ENCODE measurements at places on chromosomes 3 and 15.

DNA sequence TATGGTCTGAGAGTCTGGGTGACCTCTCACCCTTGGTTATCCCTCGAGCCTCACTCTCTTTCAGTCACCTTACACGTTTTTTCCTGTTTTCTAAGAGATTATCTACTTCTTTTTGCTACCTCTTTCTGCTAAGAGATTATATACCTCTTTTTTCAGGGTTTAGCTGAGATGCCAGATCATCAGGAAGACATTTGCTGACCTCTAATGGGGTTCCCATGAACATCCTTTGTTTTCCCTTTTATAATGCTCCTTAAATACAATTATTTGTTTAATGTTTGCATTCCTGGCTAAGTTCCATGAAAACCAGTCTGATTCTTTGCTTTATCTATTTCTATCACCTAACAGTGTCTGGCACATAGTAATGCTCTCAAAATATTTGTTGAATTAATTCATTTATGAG lies 39.6 kb downstream of the LEKR1 start:
- no peak for DNase-seq

GRCh38 chr3:119809249-119810017 lies 27.5 kb downstream of the NR1I2 start:
- no peak for DNase-seq

GRCh38 chr3:56764904-56765547 lies 36.7 kb downstream of the ARHGEF3 start:
- DNase-seq: no peak

DNA sequence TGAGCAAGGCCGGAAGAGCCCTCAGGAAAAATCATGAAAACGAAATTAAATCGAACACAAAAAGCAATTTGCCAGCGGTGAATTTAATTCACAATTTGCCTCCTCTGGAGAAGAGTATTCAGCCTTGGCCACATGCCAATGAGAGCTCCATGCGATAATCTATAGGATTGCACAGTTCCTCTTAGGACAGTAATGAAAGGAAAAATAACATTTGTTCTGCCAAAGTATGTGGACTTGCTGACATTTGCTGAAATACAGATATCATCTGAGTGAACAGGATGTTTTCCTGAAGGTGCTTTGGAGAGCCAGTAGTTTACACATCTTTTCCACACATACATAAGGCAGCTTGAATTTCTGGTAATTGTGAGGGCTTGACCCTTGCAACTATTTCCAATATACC lies 188.6 kb upstream of the PDZRN3 start:
- DNase-seq: no peak

- no peak for DNase-seq
Observed at GRCh38 chr3:103127098-103127630, 692.3 kb downstream of the ZPLD1 start.

GRCh38 chr15:87610366-87610765 lies 646.2 kb downstream of the NTRK3 start:
- no peak for DNase-seq

GRCh38 chr3:176005564-176005963 lies 1146.4 kb downstream of the NAALADL2 start:
- DNase-seq: no peak

DNA sequence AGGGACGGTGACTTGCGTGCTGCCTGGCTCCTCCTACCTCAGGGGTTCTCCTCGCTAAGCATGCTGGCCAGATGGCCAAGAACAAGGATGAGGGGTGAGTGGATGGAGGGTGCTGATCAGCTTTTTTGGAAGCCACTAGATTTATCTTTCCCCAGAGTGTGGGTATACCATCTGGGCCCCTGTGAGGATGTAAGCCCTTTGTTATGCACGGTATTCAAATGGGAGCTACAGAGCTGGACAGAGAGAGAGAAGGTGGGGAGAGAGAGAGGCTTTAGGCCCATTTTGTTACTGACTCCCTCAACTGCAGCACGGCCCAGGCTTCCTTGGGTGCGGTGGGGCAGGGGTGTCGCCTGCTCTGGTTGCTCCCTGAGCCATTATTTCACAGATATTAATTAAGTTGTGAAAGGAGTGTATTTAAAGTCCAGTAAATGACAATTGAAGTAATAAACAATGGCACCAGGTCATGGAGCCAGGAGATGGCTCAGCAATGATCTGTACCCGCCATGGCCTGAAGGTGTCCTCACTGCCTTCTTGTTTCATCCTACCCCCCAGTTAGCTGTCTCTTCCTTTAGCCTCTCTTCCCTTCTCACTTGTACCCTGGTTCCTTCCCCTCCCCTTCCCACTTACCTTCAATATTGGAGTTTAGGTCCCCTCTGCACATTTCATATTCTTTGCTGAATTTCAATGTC lies 158.0 kb downstream of the CLSTN2 start:
- DNase-seq: no peak

GRCh38 chr3:40971191-40972168 lies 227.8 kb upstream of the CTNNB1 start:
- peak; percentile 57 for DNase-seq

- DNase-seq: no peak
Observed at GRCh38 chr3:58833491-58833890, 166.9 kb upstream of the FAM3D start.

DNA sequence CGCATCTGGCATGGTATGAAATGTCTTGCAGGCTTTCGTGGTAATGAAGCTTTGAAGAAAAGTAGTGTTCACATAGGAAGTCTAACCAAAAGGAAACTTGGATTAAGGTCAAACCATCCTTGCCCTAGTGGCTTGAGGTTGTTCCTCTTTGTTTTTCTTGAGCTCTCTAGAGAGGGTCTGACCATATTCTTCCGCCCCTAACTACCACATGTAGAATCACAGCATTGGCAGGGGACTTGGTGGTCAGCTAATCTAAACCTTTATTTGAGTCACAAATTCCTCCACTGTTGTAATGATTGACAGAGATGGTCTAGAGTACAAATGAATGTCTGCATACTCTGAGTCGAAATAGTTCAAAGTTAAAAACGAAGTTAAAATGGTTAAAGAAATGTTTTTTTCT lies 39.1 kb upstream of the PHLDB2 start:
- no peak for DNase-seq

- no peak for DNase-seq
Observed at GRCh38 chr15:93001156-93001555, 87.9 kb downstream of the RGMA start.

DNA sequence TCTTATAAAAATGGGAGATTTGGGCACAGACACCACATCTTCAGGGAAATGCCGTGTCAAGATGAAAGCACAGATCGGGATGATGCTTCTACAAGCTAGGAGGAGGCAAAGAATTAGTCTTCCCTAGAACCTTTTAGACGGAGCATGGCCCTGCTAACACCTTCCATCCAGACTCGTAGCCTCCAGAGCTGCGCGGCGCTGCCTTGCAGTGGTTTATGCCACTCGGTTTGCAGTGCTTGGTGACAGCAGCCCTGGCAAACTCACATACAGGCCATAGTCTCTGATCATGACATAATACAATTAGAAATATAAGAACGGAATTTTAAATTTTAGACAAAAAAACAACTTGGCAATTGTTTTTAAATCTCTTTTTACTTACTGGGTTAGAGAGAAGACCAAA lies 37.1 kb upstream of the SLC41A3 start:
- DNase-seq: no peak

GRCh38 chr3:33980252-33980651 lies 181.8 kb downstream of the PDCD6IP start:
- DNase-seq: peak; percentile 66

DNA sequence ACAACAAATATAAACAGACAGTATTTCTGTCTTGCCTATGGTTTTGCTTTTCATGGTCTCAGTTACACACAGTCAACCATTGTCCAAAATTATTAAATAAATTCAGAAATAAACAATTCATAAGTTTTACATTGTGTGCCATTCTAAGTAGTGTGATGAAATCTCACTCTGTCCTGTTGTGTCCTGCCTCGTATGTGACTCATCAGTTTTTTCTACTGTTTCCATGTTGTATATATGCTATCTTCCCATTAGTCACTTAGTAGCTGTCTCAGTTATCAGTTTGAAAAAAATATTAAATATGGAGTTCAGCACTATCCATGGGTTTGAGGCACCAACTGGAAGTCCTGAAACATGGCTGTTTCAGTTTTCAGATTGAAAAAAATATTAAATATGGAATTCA lies 282.4 kb upstream of the GRM7 start:
- no peak for DNase-seq

DNA sequence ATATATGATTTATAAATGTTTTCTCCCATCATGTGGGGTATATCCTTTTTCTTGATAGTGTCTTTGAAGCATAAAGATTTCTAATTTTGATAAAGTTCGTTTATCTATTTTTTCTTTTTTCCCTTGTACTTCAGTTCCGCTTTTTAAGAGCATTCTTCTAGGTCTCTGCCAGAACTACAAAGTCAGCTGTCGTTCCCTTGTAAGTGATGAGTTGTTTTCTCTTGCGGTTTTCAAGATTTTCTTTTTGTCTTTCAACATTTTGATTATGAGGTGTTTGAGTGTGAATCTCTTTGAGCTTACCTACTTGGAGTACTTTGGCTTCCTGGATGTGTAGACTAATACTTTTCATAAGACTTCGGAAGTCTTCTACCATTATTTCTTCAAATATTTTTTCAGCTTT lies 9.3 kb upstream of the PRICKLE2 start:
- no peak for DNase-seq

- peak; percentile 80 for DNase-seq
Observed at GRCh38 chr3:45226206-45226915, at the start of gene TMEM158. Gene TMEM158, minus strand, starts transcription at chr3:45226287. Its CDS starts 260 bp downstream, at chr3:45226027.

GRCh38 chr3:100105501-100105900 lies 8.8 kb downstream of the FILIP1L start:
- no peak for DNase-seq

GRCh38 chr3:100288288-100288894 lies 27.6 kb downstream of the TBC1D23 start:
- DNase-seq: no peak

DNA sequence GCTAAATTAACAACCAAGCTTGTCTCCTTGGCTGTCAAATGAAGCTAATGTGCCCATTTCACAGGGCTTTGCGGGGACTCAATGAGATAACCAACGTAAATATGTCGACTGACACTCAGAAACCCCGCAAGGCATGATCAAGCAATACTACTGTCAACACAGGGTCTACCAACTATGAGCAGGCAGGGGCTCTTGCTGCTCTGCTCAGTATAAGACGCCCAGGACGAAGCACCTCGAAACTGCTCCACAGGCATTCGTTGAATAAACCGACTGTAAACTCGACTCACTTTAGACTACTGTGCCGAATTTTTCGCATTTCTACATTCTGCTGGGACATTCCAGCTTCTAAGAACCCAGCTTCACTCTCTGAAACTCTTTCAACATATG lies 55.0 kb downstream of the FEZF2 start:
- DNase-seq: no peak

GRCh38 chr3:131326307-131326706 lies 55.3 kb upstream of the NUDT16 start:
- no peak for DNase-seq

Data from HTR-8/SVneo (cell line).